Endothelial cell of umbilical vein (primary cell): ENCODE measurements at places on chromosomes 11 and 22. TPM values are rescaled to one million over a fixed set of nuclear protein-coding genes. Genes with fewer than 3 reads are reported as not detected.

- DNase-seq = no peak
These were observed 13.0 kb upstream of the VPS37C start for GRCh38 chr11:61174273-61174672.

- no peak for DNase-seq
These were observed 74.5 kb upstream of the ARFGAP3 start for GRCh38 chr22:42931421-42932196.

DNA sequence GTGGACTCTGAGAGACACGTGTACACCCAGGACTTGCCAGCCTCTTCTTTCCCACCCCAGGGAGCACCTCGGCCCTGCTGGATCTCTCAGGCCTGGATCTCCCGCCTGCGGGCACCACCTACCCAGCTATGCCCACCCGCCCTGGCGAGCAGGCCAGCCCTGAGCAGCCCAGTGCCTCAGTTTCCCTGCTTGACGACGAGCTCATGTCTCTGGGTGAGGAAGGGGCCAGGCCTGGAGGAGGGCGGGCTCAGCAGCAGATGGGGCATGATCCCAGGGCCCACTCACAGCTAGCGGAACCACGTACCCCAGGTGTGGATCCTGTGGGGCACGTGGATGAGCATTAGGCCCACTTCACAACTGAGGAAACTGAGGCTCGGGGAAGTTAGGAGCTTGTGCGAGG, 13.7 kb upstream of the SH3BP1 start:
- DNase-seq = no peak

- DNase-seq = no peak
These were observed 835.5 kb upstream of the CNTN5 start for GRCh38 chr11:98185245-98185644.

DNA sequence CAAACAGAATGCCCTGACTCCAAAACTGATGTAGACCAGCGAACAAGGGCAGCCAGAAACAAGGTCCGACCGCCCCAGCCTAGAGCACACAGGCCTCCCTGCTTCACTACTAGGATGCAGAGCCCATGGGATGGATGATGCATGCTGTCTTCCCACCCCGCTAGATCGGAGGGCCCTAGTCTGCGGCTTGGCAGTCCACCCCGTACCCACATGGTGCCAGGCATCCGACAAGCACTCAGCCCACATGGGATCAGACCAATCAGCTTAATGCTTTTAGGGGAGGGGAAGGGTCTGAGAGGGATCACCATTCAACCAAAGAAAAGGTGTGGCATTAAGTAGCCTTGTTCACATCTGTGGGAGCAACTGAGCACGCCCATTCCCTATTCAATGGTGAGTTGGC, 30.6 kb downstream of the PISD start:
- DNase-seq = no peak

DNA sequence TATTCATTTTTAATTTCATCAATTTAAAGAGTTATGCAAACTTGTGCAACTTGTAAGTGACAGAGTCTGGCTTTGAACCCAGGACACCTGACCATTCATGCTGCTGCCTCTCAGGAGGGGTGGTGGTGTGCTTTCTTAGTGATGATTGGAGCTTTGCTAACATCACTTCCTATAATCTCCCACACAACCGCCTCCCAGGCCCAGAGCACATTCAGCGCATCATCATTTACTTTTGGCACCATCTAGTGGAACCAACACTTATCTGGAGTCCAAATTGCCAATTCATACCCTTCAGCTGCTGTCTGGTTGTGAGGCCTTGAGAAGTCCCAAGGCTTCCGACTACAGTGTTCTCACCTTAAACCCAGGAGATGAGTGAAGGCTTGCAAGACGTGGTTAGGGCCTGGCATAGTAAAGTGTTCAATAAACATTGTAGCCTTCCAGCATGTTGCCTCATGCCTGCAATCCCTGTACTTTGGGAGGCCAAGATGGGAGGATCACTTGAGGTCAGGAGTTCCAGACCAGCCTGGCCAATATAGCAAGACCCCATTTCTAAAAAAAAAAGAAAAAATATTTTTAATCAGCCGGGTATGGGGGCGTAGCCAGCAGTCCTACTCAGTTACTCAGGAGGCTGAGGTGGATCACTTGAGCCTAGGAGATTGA, 1.1 kb upstream of the TTLL1 start:
- peak; percentile 80 for DNase-seq

DNA sequence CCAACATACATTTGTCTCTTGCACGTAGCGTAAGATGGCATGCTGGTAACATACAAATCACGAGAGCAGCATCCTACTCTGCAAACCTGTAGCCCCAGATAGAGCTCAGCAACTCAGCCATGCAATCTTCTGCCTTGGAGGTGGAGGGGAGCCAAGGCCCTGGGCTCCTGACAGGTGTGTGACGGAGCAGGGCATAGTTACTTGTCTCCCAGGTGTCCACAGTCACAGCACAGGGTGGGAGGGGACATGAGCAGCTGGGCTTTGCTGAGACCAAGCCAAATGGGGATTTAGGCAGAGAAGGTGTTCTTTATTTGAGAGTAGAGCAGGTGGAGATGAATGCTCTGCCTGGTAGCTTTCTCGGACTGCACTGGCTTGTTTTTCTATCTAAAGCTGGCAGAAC, 111.7 kb downstream of the TEAD1 start:
- DNase-seq = no peak

DNA sequence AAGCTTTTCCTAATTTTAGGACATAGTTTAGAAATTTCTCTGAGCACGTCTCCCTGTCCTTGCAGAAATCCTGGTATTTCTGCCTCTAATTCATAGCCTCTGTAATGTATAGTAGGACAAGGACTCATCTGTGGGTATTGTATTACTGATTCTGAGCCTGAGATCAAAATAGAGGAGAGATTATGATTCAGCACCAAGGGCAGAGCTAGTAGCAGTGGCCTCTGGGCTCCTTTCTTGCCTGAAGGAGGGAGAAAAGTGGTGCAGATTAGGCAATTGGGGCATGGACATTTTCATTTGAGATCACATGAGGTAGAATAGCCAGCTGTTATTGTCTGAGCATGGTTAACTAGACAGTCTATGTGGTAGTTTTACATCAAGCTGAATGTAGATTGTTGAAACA, 2.8 kb downstream of the MADD start:
- DNase-seq = no peak

DNA sequence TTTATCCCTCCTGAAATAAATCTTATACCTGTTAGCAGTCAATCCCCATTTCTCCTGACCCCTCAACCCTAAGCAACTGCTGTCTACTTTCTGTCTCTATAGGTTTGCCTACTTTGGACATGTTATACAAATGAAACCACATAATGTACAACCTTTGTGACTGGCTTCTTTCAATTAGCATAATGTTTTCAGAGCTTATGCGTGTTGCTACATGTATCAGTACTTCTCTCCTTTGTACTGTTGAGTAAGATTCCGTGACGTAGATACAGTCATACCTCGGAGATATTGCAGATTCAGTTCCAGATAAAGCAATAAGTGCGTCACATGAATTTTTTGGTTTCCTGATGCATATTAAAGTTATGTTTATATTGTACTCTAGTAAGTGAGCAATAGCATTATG, 127.3 kb downstream of the MORC2 start:
- no peak for DNase-seq

- no peak for DNase-seq
These were observed 1107.6 kb downstream of the BRD1 start for GRCh38 chr22:48719978-48720661.

DNA sequence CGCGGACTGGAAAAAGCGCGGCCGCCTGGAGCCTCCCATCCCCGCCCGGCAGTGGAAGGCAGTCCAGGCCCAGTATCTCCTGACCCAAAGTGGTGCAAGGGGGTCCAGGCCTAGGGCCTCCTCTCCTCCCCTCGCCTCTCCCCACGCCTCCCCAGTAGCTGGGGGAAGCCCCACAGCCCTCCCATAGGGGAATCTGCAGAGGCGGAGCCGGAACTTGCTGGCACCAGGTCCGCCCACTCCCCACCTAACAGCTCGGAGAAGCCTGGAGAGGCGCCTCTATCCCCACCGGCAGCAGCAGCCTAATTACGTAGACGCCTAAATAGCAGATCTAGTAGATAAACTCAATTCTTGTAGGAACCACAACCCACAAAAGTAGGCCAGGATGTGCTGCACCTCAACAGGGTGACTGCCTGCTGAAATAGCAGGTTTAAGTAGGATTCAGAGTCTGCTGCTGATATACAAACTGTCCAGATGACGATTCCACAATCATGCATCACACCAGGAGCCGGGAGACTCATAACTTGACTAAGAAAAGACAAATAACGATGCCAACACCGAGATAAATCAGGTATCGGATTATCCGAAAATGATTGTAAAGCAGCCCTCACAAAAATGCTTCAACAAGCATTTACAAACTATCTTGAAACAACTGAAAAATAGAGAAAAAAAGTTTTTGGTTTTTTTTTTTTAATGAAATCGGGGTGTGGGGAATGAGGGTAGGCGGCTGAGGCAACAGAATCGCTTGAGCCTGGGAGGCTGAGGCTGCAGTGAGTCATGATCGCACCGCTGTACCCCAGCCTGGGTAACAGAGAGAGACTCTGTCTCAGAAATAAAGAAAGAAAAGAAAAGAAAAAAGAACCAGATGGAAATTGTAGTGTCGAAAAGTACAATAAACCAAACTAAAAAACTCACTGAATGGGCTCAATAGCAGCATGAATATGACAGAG, 11.4 kb upstream of the BRD1 start:
- DNase-seq = no peak

DNA sequence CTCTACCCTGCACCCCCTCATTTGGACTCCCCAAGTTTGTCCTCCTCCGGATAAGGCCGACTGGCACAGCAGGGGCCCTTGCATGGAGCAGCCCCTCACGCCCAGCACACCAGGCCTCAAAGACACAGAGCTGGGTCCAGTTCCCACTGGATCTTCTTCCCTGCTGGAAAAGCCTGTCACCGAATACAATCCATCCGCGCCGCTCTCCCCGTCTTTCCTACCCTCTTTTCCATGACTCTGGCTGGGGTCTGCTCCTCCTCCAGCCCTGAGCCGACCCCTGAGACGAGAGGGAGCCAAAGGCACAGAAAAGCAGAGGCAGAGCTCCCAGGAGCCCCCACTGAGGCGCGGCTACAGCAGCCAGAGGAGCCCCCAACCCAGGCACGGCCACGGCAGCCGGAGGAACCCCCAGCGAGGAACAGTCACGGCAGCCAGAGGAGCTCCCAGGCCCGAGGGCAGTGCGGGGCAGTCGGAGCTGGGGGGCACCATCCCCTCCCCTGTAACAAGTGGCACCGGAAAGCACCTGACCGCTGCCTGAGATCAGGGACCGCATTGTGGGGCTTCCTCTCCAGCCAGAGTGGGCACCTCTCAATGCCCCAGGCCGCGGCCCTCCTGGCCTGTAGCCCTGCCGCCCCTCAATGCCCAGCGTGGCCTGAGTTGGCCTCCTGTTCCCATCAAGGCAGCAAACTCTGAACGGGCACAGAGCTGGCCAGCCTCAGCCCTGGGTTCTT, 12.0 kb downstream of the ALG12 start:
- DNase-seq = no peak

DNA sequence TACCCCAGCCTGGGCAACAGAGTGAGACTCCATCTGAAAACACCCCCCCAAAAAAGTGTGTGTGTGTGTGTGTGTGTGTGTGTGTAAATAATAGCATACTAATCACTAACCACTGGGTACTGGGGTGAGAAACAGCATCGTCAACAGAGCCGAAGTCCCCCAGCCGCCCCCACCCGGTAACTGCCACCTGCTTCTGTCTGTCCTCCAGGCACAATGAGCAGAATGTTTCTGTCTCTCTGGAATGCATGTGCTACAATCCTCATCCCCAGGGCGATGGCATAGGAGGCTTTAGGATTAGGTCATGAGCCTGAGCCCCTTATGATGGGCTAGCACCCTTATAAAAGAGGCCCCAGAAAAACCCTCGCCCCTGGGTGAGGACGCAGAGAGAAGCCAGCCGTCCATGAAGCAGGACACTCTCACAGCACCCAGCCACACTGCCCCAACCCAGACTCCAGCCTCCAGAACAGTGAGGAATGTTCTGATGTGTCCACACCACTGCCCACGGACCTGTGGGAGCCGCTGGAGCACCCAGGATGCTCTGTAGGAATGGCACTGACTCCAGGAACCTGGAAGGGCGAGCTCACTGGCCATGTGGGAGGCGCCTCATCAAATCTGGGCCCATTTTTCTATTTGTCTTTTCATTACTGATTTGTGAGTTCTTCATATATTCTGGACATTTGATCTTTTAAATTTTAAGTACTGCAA, 9.9 kb downstream of the TTLL8 start:
- DNase-seq = no peak

DNA sequence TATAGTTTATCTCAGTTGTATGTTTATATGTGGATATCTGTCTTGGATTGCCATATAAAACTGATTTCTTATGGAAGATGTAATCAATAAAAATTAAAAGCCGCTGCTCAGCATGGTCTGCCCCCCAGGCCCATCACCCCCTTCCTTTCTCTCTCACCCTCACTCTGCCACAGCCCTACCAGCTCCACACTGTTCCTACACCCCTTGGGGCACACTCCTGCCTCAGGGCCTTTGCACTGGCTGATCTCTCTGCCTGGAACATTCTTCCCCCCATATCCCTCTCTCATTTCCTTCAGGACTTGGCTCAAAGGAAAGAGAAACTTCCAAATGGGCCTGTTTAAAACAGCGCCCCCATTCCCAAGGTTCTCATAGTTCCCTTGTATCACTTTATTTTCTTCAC, 63.1 kb downstream of the LRRC32 start:
- DNase-seq = no peak

DNA sequence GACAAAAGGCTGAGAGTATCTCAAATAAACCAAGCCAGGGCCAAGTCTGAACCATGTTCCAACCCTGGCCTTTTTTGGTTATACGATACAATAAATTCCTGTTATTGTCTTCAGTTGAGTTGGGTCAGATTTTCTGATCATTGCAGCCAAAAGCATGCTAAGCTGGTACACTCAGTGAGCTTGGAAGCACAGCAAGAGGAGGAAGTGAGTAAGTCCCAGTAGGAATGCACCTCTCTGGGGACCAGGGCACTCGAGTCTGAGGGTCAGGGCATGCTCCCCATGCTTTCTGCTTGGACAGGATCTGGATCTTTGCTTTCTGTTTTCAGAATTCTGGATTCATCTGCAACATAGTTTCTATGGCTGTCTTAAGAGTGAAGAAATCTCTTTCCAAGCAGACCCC, 73.1 kb downstream of the TMPRSS5 start:
- no peak for DNase-seq

GRCh38 chr11:113954235-113954634, 20.7 kb upstream of the HTR3A start:
- no peak for DNase-seq

DNA sequence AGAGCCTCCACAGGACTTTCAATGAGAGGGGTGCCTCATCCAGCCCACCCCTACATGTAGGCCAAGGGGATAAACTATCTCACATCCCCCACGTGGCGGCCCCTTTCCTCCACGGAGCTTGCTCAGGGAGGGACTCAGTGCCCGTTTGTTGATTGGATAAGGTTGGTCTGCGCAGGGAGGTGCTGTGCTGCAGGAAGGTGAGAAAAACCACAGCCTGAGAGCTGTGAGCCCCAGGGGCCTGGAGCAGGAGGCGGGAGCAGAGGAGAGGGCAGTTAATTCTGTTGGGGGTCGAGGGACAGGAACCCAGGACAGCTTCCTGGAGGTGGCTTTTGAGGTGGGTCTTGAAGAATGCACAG, 31.9 kb upstream of the ATXN10 start:
- DNase-seq = no peak

DDTL gene
- 2.7 TPM in 1 of 2 replicates, not detected in the other for total RNA-seq

LMO1 gene
- total RNA-seq = not detected in 2 replicates

ATL3 gene
- 70.0 and 70.2 TPM in 2 replicates for total RNA-seq

SYCE3 gene
- total RNA-seq = not detected in 2 replicates

MUC5AC gene
- total RNA-seq = not detected in 2 replicates

OR52I2 gene
- total RNA-seq = not detected in 2 replicates

ISX gene
- not detected in 2 replicates for total RNA-seq

CRYBA4 gene
- total RNA-seq = not detected in 2 replicates
